HuH-7.5 (cell line): ENCODE measurements at places on chromosomes 13 and 19.
A peak's percentile ranks its signal among the peaks of the same experiment; 100 is the strongest.

- DNase-seq = no peak
Observed at GRCh38 chr19:38433268-38433733, at the start of gene RYR1. RYR1 (plus strand) TSS chr19:38433691; CDS start chr19:38433830, 139 bp downstream.

DNA sequence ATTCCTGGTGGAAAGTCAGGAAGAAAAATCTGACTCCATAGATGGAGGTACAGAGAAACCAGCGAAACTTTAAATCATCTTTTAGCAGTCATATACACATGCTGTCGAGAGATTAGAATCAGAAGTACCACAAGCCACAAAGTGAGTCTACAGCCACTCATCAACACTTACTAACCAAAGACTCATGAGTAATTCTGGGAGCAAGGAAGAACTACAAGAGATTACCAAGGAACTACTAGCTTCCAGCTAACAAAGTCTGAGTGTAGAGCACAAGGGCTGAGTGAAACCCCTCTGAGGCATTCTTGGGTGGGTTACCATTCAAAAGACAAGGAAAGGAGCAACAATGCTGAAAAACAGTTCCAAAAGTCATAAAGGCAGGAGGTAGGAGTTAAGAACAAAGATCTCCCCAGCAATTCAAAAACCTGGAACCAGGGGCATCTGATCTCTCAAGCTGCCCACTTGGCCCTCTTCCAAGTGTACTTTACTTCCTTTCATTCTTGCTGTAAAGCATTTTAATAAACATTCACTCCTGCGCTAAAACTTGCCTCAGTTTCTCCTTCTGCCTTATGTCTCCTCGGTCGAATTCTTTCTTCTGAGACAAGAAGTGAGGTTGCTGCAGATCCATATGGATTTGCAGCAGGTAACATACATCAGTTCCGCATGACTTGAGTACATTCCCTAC lies 13.0 kb downstream of the RBM26 start:
- DNase-seq = no peak

DNA sequence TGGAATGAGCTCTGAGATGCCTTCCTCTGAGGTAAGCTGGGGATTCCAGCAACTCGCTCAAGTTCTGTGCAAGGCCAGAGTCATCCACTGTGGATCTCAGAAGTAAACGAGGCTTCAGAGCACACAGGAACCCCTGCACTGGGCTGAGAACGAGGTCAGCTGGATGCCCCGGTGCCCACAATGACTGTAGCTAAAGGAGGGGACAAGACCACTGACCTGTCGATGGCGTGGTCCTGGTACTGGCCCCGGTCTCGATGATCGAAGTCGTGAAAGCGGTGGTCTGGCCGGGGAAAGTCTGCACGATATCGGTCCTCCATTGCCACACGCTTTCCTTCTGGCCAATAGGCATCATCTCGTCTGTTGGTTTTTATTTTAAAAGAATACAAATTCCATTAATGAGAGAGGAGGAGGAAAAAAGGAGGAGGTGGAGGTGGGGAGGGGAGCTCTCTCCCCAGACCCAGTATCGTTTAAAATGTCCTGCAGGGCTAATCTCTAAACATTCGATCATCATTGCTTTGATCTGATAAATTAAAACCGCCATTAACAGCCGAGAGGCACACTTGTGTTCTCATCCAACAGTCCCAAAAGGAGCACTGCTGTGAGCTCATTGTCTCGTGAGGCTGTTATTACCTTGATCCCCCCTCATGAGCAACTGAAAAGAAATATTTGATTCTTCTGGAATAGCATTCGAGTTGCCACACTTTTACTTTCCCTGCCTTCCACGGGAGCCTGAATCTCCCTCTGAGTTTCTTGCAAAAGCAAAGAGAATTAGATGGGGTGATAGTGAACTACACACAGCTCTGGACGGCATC lies 25.0 kb upstream of the TINCR start:
- DNase-seq = no peak

DNA sequence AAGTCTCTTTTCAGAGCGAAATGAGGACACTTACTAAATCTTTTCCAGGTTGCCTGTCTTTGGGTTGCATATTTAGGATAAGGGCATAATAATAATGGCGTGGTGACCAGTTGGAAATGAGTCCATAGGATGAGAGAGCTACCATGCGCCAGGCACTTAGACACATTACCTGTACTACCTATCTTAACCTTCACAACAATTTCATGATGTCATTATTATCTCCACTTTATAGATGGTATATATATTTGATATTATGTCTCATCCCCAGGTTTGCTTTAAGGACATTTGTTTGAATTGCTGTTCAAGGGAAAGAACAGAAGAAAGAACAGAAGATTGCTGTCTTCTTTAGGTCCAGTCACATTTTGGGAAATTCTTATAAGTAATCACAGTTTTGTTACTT lies 182.0 kb upstream of the STARD13 start:
- no peak for DNase-seq

DNA sequence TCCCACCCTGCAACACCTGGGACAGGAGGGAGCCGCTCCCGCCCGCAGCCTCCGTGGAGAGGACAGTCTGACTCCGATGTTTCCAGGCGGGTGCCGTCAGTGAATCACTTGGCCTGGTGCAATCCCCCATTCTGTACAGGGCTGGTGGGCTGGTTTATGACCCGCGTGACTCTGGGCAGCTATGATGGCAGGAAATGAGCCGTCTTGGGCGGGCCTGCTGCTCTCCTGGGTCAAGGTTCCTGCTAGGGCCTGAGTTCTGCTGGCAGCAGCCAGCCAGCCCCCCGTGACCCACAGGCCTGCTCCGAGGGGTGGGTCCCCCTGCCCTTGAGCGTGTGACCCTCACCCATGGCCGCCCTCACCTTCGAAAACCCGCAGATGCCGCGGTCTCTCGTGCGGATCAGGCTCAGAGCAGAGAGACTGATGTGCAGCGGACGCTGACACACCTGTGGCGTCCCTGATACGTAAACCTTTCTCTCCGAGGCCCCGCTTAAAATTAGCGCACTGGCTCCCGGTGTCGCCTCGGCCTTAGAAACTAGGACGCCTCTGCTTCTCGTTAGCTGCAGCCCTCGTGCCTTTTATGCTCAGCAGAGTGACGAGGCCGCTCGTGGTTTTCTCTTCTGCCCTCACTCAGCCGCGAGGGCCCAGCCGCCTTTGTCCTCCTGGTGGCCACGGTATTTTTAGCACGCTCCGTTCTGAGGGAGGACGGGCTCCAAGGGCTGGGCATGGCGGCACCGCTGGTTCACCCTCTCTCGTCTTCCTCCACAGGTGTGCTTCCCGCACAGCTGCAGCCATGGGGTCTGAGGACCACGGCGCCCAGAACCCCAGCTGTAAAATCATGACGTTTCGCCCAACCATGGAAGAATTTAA lies 63.4 kb downstream of the KDM4B start:
- no peak for DNase-seq

DNA sequence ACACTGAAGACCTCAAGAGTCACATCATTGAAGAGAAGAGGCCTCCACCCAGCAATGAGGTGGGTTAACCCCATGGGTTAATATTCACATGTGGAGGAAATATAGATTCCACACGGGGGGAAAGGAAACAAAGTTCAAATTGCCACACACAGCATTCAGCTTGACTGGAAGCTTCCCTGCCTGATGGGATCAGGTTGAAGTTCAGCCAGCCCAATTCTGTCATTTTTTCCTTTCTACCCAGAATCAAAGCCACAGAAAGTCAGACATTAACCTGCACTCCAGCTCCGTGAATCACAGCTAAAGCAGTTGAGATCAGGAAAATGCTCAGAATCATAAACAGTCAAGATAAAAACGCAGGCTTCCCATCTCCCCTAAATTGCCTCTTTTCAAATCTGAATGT lies 208.7 kb upstream of the OBI1 start:
- DNase-seq = no peak

DNA sequence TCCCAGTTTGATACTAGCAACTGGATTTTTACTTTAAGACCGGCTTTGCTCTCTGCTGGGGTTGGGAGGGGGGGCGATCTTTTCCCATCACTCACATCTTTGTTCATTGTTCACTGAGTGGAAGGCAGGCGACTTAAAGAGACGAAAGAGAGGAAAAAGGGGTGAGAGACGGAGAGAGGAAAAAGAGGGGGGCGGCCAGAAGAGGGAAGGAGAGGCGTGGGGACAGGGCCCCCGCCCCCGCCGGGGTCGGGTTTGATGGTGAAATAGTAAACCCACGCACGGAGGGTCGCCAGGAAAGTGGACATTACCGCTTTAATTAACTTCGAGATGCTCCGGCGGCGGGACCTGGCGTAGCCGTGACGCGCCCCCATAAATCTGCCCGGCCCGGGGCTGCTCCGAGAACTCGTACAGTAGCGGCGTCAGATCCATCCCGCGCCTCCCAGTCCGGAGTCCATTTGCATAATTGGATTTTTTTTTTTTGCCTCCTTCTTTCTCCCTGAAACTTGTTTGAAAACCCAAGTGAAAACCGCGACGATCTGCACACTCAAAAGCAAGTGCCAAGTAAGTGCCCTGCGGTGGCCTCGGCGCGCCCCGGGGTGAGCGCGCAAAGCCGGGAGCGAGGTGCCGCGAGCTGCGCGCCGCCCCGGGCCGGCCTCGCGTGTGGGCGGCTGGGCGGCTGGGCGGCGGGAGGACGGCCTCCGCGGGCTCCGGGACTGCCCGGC lies 143.9 kb upstream of the ZNF536 start:
- DNase-seq = no peak

GRCh38 chr13:77728265-77729125 lies 31.0 kb downstream of the SLAIN1 start:
- DNase-seq = no peak

- DNase-seq = no peak
Observed at GRCh38 chr13:105984236-105984635, 551.2 kb downstream of the EFNB2 start.

DNA sequence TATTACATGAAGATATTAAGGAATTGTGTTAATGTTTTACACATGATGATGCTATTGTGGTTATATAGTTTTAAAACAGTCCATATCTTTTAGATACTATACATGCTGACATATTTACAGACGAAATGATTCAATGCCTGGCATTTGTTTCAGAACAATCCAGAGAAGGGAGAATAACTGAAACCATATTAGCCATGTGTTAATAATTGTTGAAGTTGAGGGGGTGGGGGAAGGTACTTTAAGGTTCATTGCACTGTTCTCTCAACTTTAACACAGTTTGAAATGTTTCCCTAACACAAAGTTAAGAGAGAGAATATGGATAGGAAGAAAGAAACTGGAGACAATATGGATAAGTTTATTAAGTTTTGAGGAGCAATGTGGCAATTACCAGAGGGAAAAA lies 5.8 kb downstream of the CRYL1 start:
- no peak for DNase-seq

- no peak for DNase-seq
Observed at GRCh38 chr13:86425170-86425815, 626.1 kb upstream of the SLITRK6 start.

DNA sequence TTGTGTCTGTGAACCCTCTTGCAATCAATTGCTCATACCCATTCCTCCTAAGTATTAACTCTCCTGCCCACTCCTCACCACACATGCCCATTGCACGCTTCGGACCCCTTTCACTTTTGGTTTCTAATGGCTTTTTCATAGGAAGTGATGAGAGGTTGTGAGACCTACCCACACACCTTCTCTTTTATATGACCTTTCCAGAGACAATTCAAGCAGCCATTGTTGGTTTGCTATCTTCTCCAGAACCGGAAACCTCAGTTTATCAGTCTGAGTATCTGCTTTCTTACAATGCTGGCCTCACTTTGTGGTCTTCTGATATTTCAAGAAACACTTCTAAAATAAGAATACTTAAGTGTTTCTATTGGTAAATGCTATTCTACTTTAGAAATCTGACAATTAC lies 1550.8 kb upstream of the SLC10A2 start:
- no peak for DNase-seq

DNA sequence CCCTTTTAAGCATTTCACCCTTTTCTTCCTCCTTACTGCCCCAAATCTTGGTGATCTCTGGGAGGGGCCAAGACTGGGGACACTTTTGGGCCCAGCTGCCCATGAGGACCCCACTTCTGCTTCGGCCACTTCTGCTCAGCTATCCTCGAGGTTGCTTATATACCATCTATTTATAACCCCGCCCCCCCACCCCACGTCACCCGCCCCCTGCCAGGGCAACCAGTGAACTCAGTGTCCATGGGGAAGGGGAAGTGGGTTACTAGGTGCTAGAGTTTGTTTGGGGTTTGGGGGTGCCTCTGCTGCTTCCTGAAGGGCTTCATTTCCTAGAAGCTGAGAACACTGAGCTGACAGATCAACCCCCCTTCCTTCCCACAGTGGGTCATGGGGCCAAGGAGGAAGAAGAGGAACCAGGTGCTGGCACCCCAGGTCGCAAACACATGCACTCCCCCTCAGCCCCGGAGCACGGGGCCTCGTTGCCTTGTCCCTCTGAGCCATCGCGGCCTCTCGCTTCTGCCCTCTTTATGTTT lies 6.1 kb upstream of the ADGRE5 start:
- DNase-seq = no peak

DNA sequence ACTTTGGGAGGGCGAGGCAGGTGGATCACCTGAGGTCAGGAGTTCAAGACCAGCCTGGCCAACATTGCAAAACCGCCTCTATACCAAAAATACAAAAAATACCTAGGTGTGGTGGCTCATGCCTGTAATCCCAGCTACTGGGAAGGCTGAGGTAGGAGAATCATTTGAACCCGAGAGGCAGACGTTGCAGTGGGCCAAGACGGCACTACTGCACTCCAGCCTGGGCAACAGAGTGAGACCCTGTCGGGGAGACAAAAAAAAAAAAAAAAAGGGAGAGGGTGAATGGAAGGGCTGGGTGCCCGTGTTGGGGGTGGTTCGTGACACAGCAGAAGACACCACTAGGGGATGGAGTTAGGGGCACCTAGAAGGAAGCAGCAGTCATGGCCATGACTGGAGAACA lies 10.8 kb downstream of the CFD start:
- no peak for DNase-seq

DNA sequence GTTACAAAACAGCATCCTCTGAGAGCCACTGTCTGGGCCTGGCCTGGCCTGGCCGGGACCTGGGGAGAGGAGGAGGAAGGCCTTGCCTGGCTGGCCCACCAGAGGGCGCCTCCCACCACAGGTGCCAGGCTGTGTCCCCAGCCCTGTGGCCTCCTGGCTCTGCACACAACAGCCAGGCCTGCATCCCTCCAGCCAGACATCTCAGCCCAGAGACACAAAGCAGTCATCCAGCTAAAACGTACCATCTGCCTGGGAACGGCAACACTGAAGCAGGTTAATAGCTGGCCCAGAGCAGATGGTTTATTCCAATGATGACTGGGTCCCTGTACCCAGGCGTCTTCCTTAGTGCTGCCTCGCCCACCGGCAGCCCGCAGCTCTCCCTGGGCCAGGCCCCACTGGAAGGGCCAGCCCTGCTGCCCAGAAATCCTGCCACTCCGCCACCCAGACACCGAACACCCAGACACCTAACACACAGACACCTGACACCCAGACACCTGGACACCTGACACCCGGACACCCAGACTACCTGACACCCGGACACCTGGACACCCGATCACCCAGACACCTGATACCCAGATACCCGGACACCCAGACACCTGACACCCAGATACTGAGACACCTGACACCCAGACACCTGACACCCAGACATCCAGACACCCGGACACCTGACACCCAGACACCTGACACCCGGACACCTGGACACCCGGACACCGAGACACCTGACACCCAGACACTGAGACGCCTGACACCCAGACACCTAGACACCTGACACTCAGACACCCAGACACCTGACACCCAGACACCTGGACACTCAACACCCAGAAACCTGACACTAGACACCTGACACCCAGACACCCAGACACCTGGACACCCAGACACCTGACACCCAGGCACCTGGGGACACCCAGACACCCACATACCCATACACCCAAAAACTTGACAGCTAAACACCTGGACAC lies 20.1 kb downstream of the C19orf12 start:
- DNase-seq = peak; percentile 81

GRCh38 chr19:41876847-41877832 lies at the start of gene CD79A:
CD79A (plus strand) TSS chr19:41877279; CDS start chr19:41877305, 26 bp downstream.
- DNase-seq = no peak

GRCh38 chr19:46000491-46001246 lies 5.4 kb downstream of the CCDC61 start:
- DNase-seq = no peak
